ENCODE measurements at places on chromosomes 11 and 22.

DNA sequence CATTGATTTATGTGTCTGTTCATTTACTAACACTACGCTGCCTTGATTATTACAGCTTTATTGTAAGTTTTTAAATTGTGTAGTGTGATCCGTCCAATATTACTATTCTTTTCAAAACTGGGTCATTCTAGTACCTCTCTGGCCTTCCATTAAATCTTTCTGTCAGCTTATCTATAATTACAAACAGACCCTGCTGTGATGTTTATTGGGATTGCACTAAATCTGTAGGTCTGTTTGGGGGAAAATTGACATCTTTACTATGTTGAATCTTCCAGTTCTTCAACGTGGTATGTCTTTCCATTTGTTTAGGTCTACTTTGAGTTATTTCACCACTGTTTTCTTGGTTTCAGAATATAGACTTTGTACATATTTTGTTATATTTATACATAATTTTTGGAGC is 15.6 kb downstream of the CABIN1 start:
- H3K36me3 ChIP-seq: no peaks in the 10 kb centered on the region
- H3K4me1 ChIP-seq: peaks cover 20% of the 10 kb centered on the region
- H3K4me3 ChIP-seq: no peak overlapping the region
- no peak for DNase-seq
- no peak overlapping the region for H3K27ac ChIP-seq
- no peaks in the 10 kb centered on the region for H3K27me3 ChIP-seq

DNA sequence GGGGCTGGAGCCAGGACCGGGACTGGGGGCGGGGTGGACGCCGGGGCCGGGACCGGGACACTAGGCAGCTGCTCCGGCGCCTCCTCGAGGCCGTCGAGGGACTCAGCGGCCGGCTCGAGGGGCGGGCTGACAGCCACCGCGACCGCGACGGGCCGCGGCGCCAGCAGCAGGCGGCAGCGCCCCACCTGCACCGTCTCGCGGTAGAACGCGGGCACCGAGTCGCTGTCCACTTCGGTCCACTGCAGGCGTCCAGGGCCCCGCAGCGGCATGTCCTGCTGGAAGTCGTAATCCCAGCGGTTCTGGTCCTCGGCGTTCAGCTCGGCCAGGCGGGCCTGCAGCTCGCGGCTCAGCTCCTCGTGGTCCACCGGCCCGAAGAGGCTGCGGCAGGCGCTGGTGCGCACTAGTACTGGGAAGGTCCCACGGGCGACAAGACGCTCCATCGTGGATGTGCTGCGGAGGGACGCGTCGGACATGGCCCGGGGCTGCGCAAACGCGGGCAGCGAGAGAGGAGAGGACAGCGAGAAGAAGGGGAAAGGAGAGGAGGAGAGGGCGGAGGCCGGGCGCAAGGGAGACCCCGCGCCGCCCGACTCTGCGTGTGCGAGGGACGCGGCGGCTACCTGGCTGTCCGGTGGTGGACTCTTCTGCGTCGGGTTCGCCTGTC is 428 bp downstream of the CDKN1C start:
- H3K4me1 ChIP-seq: peaks cover 14% of the 10 kb centered on the region
- peak overlapping the region; percentile 69 for H3K4me3 ChIP-seq
- peak; percentile 64 for DNase-seq
- H3K27me3 ChIP-seq: no peaks in the 10 kb centered on the region
- H3K27ac ChIP-seq: peak overlapping the region; percentile 78

DNA sequence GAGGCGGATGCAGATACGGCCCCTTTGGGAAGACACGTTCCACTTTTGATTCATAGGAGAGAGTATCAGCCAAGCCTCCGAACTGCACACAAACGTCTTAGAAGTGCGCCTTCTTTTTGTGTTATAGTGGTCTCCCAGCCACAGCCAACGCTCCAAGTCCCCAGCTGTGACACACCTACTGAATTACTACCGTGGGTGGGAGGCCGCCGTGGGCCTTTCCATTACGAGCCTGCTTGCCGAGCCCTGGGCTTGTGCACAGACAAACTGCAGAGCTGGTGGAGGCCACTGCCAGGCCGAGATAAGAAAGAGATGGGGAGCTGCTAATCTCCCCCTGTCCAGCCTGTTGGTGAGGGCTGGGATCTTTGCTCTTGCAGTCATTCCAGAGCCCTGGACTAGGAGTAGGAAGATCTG is 761 bp downstream of the HMBS start:
- H3K36me3 ChIP-seq: no peaks in the 10 kb centered on the region
- H3K27me3 ChIP-seq: no peaks in the 10 kb centered on the region
- H3K27ac ChIP-seq: peak overlapping the region; percentile 97
- no peak for DNase-seq
- peak overlapping the region; percentile 63 for H3K4me3 ChIP-seq

GRCh38 chr11:96322775-96323641 is 20.0 kb downstream of the MAML2 start:
- H3K27me3 ChIP-seq: no peaks in the 10 kb centered on the region
- DNase-seq: no peak

GRCh38 chr11:48107188-48107704 is 109.4 kb upstream of the OR4B1 start:
- peaks cover 27% of the 10 kb centered on the region for H3K4me1 ChIP-seq
- no peak overlapping the region for H3K4me3 ChIP-seq
- no peak for DNase-seq
- H3K36me3 ChIP-seq: no peaks in the 10 kb centered on the region
- H3K27me3 ChIP-seq: no peaks in the 10 kb centered on the region

- H3K4me3 ChIP-seq: no peak overlapping the region
- no peaks in the 10 kb centered on the region for H3K27me3 ChIP-seq
- no peak for DNase-seq
Measured at GRCh38 chr11:78213526-78214330, 25.0 kb downstream of the USP35 start.

GRCh38 chr11:117794772-117795629 is 2.0 kb downstream of the DSCAML1 start:
- no peak overlapping the region for H3K27ac ChIP-seq
- no peak for DNase-seq
- H3K27me3 ChIP-seq: peaks cover 11% of the 10 kb centered on the region
- H3K36me3 ChIP-seq: no peaks in the 10 kb centered on the region
- H3K4me3 ChIP-seq: no peak overlapping the region

GRCh38 chr11:59192446-59193020 is 20.2 kb downstream of the MPEG1 start:
- no peak overlapping the region for H3K27ac ChIP-seq
- DNase-seq: no peak
- H3K4me1 ChIP-seq: no peaks in the 10 kb centered on the region
- H3K4me3 ChIP-seq: no peak overlapping the region
- H3K36me3 ChIP-seq: peaks cover 6% of the 10 kb centered on the region

DNA sequence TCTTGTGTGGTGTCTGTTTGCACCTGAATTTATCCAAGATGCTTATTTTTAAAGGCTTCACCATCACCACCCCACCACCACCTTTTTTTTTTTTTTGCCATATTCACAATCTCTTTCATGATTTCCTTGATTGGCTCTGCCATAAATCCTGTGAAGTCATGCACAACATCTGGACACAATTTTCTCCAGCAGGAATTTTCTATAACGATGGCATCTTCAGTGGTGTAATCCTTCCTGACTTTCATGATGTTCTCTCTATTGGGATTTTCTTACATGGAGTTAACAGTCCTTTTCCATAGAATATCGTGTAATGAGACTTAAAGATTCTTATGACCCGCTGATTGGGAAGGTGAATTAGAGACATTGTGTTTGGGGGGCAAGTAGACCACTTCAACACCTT is 17.8 kb downstream of the ZFP91 start:
- peaks cover 28% of the 10 kb centered on the region for H3K36me3 ChIP-seq
- H3K27ac ChIP-seq: no peak overlapping the region
- peaks cover 34% of the 10 kb centered on the region for H3K4me1 ChIP-seq
- no peaks in the 10 kb centered on the region for H3K27me3 ChIP-seq

DNA sequence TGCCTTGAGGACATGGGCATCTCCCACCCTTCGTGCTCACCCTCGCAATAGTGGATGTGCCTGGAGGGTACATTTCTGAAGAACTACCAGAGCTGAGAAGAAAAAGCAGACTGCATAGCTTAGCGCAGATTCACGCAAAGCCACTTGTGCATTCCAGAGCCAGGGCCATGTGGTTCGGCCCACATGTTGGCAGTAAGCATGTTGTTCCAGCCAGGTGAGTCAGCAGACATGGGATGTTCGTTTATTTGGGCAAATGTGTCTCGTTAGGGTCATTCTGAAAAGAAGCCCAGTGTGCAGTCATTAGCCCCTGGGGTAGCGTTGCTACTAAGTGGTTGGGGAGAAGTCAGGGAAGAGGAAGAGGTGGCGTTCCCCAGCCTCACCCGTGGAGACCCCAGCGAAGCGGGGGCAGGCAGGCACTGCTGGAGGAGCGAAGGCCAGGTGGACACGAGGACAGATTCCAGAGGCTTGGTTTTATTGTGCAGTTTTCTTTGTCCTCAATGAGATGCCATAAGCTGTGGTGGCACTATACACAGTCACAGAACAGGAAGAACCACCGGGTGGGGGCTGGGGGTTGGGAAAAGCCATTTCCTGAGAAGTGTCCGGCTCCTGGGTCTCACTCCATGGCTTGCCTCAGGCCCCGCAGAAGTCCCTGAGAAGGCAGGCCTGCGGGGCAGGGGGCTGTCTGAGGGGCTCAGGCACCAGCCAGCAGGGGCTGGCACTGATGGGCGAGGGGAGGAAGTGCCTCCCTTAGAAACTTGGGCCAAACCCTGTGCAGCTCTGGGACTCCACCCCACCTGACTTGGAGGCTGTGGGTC is 5.0 kb downstream of the THY1 start:
- peaks cover 31% of the 10 kb centered on the region for H3K27me3 ChIP-seq
- no peaks in the 10 kb centered on the region for H3K36me3 ChIP-seq
- H3K4me1 ChIP-seq: peaks cover 20% of the 10 kb centered on the region
- no peak overlapping the region for H3K4me3 ChIP-seq
- DNase-seq: no peak
- H3K27ac ChIP-seq: no peak overlapping the region

- DNase-seq: no peak
- H3K4me3 ChIP-seq: no peak overlapping the region
- H3K27ac ChIP-seq: peak overlapping the region; percentile 52
- peaks cover 23% of the 10 kb centered on the region for H3K4me1 ChIP-seq
Measured at GRCh38 chr11:44613153-44613552, 47.7 kb downstream of the CD82 start.

DNA sequence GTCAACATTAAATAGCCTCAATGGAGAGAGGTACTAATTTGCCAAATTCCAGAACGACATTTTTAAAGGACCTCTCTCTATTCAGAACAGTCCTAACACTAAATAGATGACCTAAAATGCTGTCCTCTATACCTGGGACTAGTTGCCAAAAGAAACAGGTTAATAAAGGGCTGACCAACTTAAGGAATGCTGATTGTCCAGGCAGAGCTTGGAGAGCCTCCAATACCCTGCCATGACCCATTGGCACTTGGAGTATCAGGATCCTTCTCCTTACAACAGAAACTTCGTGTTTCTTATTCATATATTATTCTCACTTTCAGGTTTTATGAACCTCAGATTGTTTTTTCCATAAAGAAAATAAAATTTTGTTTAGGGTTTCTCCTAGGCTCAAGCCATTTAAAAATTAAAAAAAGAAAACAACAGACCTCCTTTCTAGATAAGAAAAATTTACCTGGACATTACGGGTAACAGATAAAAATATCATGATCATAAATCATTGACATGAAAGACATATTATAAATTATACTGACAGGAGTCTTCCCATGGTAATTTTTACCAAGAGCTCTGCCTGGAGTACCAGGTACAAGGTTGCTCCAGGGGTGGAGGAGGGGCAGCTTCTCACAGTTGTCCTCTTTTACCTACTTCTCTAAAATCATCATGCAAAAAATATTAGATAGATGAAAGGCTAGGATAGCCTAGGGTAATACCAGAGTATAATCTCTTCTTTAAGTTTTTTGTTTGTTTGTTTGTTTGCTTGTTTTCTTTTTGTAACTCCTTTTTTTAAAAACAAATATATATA is 2.0 kb downstream of the LRRC4C start:
- H3K4me3 ChIP-seq: no peak overlapping the region
- no peaks in the 10 kb centered on the region for H3K36me3 ChIP-seq
- DNase-seq: no peak

DNA sequence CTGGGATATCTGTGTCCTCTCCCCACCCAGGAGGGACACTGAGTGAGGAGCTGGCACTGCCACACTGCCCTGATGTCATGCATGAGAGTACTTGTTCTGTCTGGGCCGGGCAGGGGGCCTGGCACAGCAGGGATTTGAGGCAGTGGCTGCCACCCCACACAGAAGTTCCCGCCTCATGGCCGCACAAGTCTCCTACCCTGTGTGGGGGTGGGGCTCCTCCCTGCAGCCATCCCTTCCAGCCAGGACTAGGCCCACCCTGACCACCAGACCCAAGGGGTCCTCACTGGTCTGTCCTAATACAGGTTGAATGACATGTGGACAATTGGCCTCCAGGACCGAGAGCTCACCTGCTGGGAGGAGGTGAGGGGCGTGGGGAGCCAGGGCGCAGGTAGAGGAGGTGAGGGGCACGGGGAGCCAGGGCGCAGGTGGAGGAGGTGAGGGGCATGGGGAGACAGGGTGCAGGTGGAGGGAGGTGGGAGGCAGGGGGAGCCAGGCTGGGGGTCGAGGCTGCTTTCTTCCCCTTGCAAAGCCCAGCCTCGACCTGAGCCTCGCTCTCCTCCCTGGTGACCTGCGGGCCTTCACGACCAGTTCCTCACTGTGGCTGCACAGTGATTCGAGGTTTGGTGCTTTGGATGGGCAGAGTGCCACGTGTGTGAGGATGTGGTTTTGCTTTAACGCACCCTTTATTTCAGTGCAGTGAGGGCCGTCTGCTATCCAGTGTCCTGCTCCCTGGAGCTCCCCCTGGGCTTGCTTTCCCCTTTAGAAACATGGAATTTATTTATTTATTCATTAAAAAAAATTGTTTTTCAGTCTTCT is 7.4 kb downstream of the LZTR1 start:
- H3K27ac ChIP-seq: no peak overlapping the region
- DNase-seq: no peak
- no peaks in the 10 kb centered on the region for H3K27me3 ChIP-seq

All from heart right ventricle (tissue), 16 donors.